ENCODE measurements at places on chromosomes 5 and 9.

DNA sequence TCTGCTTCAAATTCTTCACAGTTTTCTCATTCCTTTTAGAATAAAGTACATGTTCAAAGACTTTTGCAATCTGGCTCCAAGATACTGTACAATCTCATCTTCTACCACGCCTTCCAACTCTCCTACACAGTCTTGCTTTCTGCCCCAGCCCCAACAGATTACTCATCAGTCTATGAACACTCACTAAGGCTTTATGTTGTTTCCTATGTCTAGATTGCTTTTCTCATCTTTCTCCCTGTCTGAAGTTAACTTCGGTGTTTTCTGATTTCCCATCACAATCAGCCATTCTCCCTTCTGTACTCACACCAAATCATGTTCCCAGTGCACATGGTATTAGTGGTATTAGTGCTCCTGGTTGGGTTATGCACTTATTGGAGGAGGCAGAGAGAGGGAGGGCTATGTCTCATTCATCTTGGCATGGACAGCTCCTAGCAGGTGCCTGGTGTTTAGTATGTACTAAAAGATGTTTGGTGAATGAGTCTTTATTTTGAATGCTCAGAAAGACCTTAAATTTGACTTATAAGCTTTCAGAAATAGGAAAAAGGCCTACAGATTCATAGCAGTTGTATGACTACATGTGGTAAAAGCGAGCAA lies 44.0 kb upstream of the ZNF608 start:
- DNase-seq = no peak

GRCh38 chr9:87874304-87874623 lies 8.4 kb upstream of the SPATA31E1 start:
- no peak for DNase-seq

- DNase-seq = no peak
Observed at GRCh38 chr9:26919698-26920097, 27.1 kb upstream of the CAAP1 start.

DNA sequence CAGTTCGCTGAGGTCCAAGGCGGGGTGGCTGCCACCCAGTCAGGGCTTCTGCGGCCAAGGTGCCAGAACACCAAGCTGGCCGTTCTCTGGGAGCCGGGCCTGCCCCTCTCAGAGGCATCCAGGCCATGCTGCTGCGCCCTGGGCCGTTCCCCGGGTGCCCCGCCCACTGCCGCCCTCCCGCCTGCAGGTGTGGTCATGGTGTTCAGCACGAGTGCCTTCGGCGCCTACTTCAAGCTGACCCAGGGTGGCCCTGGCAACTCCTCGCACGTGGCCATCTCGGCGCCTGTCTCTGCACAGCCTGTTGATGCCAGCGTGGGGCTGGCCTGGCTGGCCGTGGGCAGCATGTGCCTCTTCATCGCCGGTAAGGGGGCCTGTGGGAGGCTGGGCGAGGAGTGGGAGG lies 7.7 kb downstream of the SLC2A8 start:
- no peak for DNase-seq

GRCh38 chr9:22790329-22790728 lies 343.7 kb downstream of the DMRTA1 start:
- no peak for DNase-seq

DNA sequence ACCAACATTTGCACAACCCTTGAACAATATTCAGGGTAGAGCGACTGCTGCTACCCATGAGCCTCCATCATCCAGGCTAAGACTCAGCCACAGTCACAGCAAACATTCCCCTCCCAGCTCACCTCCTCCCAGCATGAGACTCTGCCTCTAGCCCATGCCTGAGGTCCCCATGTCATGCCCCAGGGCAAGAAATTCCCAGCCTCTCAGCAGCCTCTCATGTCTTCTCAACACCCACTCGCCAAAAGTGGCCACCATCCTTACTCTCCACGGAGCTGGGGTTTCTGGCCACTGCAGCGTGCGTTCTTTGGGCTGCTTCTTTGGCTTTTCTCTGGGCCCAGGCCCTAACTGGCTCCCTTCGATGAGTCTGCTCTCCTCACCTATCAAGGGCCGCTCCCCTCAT lies 82.2 kb downstream of the NSUN2 start:
- DNase-seq = no peak

DNA sequence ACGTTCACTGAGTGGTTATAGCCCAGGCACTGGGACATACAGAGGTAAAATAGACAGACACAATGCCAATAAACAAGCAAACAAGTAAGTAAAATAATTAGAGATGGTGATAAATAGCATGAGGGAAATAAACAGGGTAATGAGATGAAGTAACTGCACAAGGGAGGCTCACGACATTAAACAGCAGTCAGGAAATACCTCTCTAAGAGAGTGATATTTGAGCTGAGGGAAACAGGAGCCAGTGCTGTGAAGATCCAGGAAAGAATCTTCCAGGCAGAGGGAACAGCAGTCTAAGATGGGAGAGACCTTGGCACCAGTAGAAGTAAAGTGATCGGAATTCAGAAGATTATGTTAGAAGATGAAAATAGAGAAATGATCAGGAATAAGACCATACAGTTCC lies 279.4 kb downstream of the HINT1 start:
- DNase-seq = no peak

GRCh38 chr5:151087486-151087885 lies 6.7 kb upstream of the TNIP1 start:
- DNase-seq = no peak

- DNase-seq = no peak
Observed at GRCh38 chr9:84059936-84060335, 79.3 kb downstream of the RMI1 start.

DNA sequence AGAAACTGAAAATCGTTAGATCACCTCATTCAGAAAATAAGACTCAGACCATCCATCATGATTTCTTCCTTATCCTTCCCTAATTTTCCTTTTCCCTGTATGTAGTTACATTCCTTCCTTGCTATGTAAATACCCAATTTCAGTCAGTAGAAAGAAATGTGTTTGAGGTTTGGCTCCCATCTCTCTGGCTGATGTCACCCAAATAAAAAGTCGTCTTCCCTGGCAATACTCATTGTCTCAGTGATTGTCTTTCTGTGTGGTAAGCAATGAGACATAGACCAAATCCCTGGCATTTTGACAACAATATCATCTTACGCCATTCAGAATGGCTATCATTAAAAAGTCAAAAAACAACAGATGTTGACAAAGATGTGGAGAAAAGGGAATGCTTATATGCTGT lies 303.9 kb upstream of the EDIL3 start:
- DNase-seq = no peak

GRCh38 chr5:97101189-97101910 lies 41.1 kb downstream of the LIX1 start:
- no peak for DNase-seq

GRCh38 chr5:176630681-176631222 lies 277 bp downstream of the EIF4E1B start:
- no peak for DNase-seq

- DNase-seq = no peak
Observed at GRCh38 chr5:168244838-168245559, 46.4 kb upstream of the WWC1 start.

- no peak for DNase-seq
Observed at GRCh38 chr5:33035851-33036527, 324.9 kb downstream of the NPR3 start.

- no peak for DNase-seq
Observed at GRCh38 chr9:136512651-136513071, 29.8 kb upstream of the SEC16A start.

DNA sequence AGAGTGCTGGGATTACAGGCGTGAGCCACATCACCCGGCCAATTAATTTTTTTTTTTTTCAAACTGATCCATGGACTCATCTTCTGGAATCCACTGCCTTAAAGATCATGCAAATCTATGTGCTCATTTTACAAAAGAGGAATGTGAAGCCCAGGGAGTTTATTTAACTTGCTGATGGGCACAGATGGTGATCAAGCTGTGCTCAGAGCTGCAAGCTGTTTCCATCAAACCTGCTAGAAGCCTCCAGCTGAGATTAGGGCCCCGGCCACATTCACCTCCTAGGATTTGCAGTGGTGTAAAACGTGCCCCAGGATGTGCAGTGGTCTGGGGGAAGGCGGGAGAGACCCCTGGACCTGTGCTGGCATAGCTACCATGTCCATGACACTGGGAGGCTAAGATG lies 56.1 kb upstream of the TUT7 start:
- no peak for DNase-seq

- DNase-seq = no peak
Observed at GRCh38 chr5:10673017-10673389, 88.0 kb downstream of the DAP start.

GRCh38 chr9:77472646-77473045 lies 175.5 kb downstream of the GNA14 start:
- no peak for DNase-seq

DNA sequence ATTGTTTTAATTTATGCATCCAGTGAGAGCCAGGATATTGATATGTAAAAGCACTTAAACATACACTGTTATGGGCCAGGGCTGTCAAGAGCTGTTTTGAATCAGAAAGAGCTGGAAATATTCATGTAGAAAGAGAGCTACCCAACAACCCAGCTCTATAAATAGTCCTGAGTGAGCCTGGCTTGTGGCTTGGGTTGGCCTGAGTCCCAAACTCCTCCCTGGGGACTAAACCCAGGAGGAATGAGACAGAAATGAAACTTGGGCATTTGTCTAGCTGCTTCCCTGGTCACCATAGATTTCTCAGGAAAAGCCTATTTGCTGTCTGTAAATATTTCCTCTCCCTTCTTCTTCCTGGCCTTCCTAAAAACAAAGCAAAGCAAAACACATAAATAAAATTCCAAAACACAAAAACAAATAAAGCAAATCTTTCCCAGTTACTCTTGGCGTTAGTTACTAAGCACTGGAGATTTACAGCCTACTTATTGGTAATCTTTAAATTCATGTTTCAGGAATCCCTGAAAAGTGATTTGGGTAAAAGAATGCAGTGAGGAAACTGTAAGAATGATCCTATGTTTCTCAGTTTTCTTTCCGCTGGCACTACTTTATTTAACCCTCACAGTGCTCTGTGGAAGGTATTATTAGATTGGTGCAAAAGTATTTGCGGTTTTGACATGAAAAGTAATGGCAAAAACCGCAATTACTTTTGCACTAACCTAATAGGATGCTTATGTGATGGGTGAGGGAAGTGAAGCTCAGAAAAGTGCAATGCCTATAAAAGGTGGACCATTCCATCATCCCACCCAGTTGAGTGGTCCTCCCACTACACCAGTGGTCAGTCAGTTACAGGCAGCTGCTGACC lies 111.8 kb downstream of the CARTPT start:
- no peak for DNase-seq

DNA sequence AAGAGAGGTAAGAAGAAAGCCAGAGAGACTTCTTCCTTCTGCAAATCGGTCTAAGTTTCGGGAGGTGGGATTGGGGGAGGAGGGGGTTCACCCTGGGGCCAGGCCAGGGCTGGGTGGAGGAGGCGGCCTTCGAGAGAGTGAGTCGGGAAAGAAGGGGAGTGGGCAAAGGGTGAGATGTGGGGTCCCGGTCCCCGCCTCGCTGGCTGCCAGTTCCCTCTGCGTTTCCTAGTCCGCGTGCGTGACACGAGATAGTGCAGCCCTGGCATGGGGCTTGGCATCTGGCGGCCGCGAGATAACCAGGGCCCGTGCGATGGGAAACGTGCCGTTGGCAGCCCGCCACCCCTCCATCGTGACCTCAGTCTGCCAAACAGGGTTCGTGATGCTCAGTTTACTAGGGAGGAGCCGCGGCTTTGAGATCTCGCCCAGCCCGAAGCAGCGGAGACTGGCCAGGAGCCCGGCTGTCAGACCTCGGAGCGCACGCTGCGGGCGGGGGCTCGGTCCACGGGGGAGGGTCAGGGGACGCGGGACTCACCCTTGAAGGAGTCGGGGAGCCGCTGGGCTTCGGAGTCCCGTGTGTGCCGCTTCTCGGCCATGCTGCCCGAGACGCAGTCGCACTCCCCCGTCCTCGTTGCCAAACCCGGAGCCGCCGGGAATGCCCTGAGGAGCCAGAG lies at the start of gene STOM:
Gene STOM, minus strand, starts transcription at position 656 of the 671 bp plus-strand sequence. Its CDS starts 63 bp downstream, at position 593.
- no peak for DNase-seq

- no peak for DNase-seq
Observed at GRCh38 chr5:75050415-75050814, 1.9 kb downstream of the GCNT4 start.

DNA sequence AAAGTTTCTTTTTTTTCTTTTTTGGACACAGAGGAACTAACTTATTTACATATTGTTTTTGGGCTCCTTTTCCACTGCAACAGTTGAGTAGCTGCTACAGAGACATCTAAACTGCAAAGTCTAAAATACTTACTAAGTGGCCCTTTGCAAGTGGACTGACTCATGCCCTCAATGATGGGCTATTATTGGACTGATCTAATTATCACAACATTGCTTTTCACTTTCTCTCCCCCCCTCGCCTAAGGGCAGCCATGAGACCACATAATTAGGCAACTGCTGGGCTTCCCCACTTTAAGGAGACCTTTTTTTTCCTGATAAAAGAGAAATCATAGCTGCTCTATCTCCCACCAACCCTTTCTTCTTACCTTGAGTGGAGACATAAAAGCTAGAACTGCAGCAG lies 47.0 kb downstream of the PLK2 start:
- DNase-seq = no peak

GRCh38 chr5:17346811-17347210 lies 129.4 kb downstream of the BASP1 start:
- no peak for DNase-seq

- DNase-seq = no peak
Observed at GRCh38 chr9:77375956-77376532, 198.7 kb downstream of the VPS13A start.

DNA sequence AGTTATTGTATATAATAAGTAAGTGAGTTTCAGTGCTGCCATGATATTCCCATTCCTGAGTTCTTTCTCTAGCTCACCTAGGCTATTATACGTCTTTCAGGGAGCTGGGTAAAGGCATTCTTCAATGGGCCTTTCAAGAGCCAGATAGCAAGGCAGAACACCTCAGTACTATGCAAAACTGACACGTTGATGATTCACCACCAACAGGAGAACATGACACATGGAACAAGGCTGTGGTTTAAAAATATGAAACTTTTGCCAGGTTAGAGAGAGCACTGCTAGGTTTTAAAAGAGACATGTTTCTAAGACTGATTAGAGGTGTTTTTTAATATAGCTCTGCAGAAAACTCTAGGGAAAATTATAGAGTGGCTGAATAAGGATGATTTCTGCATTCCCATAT lies 95.9 kb downstream of the UGCG start:
- no peak for DNase-seq

DNA sequence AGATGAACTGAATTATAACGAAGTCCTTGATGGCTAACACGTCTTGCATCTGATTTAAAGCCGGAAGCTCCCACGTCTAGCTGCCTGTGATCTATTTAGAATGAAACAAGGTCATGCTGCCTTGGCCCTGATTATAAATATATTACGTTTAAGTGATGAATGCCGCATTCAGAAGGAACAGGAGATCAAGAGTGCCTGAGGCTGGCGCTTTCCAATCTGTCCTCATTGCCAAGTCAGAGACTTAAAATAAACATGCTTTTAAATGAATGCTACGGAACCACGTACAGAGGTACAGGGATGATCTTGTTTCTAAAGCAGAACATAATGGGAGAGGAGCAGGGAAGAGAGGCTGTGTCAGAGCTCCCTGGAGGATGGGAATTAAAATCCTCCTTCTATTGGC lies 292.8 kb downstream of the TLE1 start:
- no peak for DNase-seq

GRCh38 chr9:94528886-94529285 lies 26.0 kb upstream of the PCAT7 start:
- DNase-seq = no peak

All from stimulated activated CD4-positive, alpha-beta T cell treated with anti-CD3 and anti-CD28 coated beads, TNF-alpha, amount 100 ng/mL, for 48 hours (primary cell).